Fibroblast of lung (primary cell): ENCODE measurements at places on chromosomes 3 and 15. TPM values are rescaled to one million over a fixed set of nuclear protein-coding genes. Genes with fewer than 3 reads are reported as not detected.
A peak's percentile ranks its signal among the peaks of the same experiment; 100 is the strongest.

DNA sequence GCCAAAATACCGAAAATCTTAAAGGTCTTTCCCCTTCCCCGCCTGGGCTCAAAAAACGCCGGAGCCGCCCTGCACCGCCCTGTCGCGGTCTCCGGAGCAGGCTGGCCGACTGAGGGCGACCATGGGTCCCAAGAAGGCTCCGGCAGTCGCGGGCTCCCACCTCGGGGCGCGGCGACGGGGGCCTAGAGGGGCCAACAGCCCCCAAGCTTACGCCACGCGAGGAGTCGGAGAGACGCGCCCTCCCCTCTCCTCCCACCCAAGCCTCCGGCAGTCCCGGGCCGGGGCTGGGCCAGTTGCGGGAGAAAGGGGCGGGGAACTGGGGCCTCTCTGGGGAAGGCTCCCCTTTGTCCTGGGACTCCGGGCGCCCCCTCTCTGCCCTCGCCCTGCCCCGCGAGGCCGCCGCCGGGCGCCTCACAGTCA, 69.2 kb downstream of the GOLGA8B start:
- DNase-seq, result peak; percentile 38

DNA sequence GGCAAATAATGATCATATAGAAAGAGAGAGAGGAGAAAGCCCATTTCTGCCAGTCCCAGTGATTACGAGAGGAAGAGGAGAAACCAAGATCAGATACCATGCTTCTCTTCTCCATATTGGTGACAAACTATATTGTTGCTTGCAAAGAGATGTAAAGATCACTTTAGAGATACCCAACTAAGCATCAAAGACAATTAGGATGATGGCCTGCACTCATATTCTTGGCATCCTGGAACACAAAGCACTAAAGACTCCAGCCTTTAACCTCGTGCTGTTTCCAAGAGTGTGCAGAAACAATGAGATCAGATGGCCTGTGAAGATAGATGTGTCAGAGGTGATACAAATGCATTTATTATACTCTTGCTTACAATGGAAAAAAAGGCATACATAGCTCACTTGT, 170.7 kb upstream of the TP63 start:
- DNase-seq, result no peak

DNA sequence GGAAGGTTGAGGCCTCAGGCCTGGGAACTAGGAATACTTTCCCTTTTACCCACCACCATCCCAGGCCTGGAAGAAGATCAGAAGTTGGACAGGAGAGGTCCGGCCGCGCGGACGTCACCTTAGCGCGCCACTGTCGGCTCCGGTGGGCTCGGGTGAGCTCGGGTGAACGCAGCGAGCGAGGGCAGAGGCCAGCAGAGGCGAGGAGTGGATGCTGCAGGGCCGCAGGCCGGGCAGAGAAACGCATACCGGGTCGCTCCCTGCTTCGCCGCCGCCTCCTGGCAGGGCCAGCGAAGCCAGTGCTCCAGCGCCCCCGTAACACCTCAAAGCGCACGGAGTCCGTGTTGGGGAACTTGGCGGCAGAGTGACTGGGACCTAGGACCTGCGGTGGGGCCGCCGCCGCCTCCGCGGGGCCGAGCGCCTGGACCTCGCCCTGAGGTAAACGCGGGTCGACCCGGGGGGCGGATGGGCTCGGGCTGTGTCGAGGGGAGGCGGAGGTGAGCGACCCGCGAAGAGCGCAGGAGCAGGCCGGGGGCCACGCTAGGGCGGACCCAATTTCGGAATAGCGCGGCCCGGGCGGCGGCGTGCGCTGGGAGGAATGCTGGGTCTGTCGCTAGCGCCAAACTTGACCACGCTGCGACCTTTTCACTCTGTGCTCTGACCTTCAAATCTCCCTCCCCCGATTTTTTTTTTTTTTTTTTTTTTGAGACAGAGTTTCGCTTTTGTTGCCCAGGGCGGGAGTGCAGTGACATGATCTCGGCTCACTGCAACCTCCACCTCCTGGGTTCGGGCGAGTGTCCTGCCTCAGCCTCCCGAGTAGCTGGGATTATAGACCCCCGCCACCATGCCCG, 1.6 kb downstream of the CYP11A1 start:
- peak; percentile 55 for DNase-seq

GRCh38 chr3:122857019-122857418, 62.1 kb downstream of the SLC49A4 start:
- peak; percentile 6 for DNase-seq

DNA sequence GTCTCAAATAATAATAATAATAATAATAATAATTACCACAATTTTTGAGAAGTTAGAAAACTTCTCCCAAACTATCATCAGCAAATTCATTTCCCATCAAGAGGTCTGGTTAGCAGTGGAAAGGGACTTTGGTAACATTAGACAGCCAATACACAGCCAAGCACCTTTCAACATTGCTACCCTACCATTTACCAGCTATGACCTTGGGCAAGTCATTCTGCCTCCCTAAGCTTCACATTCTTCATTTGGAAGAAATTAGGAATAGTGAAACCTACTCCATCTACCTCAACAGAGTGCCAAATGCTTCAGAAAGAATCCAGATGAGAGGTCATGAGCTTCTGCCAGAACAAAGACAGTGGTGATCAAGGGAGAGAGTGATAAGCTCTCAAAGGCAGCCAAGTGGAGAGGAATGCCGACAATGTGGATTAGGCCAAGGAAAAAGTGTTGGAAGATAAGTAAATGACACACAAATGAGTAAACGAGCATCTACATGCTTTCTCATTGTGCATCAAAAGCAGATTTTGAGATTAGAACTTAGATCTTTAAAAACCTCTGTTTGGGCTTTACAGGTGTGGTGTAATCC, 42.9 kb upstream of the LPP start:
- no peak for DNase-seq

Gene CCR9
- not detected in 2 replicates for total RNA-seq
